ENCODE measurements at places on chromosomes 5 and 9.

GRCh38 chr9:34321451-34321850 is 7.6 kb downstream of the KIF24 start:
- no peak for DNase-seq

GRCh38 chr9:91056917-91057316 is 255.3 kb downstream of the SYK start:
- no peak for DNase-seq

DNA sequence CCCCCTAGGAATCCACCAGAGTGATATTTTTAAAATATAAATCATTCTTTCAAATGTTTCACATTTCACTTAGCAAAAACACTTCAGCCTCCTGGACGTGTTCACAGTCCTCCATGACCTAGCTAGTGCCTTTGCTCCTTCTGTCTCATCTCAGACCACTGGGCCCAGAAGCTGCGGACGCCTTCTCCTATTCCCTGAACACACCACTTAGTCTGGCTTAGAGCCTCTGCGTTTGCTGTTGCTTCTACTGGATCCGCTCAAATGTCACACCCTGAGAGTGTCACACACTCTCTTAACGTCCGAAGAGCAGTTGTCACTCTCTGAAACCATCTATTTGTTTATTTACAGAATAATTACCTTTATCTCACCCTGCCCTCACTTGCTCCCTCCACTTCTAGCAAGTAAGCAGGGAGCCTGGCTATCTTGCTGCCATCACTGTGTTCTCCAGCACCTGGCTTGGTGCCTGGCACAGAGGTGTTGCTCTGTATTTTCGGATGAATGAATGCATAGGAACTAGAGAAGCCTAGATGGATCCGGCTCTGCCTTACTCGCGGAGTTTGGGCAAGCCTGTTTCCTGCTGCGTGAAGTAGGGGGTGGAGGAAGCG is 1.2 kb upstream of the GRK6 start:
- DNase-seq = no peak

GRCh38 chr9:110033869-110034268 is 174.1 kb downstream of the C9orf152 start:
- DNase-seq = no peak

- no peak for DNase-seq
Observed at GRCh38 chr5:4335078-4335477, 739.4 kb downstream of the IRX1 start.

GRCh38 chr9:85416715-85417114 is 325.0 kb downstream of the AGTPBP1 start:
- no peak for DNase-seq

- DNase-seq = peak; percentile 64
Observed at GRCh38 chr5:96885518-96886338, 9.4 kb downstream of the ERAP2 start.

GRCh38 chr5:5629607-5629978 is 207.1 kb downstream of the ICE1 start:
- no peak for DNase-seq

- DNase-seq = no peak
Observed at GRCh38 chr5:36655161-36655560, 48.8 kb downstream of the SLC1A3 start.

DNA sequence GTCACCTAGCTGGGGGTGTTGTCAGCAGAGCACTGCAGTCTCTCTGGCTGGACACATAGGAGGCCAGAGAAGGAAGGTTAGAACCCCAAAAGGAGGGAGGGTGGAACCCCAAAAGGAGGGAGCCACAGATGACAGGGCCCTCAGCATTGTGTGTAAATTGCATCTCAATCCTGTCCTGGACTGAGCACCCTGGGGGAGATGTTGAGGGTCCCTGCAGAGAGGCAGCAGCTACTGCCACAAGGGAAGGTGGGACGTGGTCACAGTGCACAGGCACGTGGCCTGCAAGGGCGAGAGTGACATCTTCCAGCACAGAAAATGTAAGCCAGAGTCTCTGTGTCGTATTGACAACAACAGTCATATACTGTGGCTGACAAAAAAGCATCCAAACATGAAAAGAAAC is 36.5 kb upstream of the CEP72 start:
- no peak for DNase-seq

Measured in CD4-positive, alpha-beta T cell treated with Interleukin-15 for 4 hours (primary cell).